ENCODE measurements at places on chromosomes 3 and 15. TPM values are rescaled to one million over a fixed set of nuclear protein-coding genes. Genes with fewer than 3 reads are reported as not detected.

MOBP gene
- total RNA-seq: not detected

FAH gene
- 44.9 TPM for total RNA-seq

TMEM207 gene
- not detected for total RNA-seq

VGLL3 gene
- 16.0 TPM for total RNA-seq

RPL22L1 gene
- 28.0 TPM for total RNA-seq

CCR9 gene
- not detected for total RNA-seq

CD276 gene
- total RNA-seq: 82.1 TPM

PLA2G4E gene
- not detected for total RNA-seq

SHF gene
- 0.17 TPM for total RNA-seq

RYR3 gene
- total RNA-seq: 0.35 TPM

ACTRT3 gene
- 12.3 TPM for total RNA-seq

SLC22A13 gene
- not detected for total RNA-seq

GPR62 gene
- not detected for total RNA-seq

MEGF11 gene
- 6.2 TPM for total RNA-seq

RTP3 gene
- not detected for total RNA-seq

LRRC31 gene
- 1.2 TPM for total RNA-seq

SLITRK3 gene
- total RNA-seq: not detected

SEMA7A gene
- 143 TPM for total RNA-seq

ATP10A gene
- 29.7 TPM for total RNA-seq

GP9 gene
- not detected for total RNA-seq

COLQ gene
- not detected for total RNA-seq

C2CD4A gene
- under 0.01 TPM for total RNA-seq

- DNase-seq: no peak
These were observed 249.1 kb downstream of the UACA start for GRCh38 chr15:70514251-70514650.

DNA sequence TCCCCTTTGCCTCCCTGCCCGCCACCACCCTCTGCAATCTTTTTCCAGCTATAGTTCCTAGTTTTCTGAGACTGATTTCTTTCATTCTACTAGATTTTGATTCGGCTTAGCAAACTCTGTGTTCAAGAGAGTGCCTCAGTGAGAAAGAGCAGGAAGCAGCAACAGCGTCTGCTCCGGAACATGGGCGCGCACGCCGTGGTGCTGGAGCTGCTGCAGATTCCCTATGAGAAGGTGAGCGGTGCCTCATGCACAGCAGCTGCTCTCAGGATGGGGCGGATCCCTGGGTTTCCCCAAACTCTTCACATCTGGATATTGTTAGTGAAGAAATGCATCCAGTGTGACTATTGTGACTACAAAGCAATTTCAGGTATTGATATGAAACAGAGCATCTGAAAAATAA, 191.8 kb downstream of the ITPR1 start:
- no peak for DNase-seq

DNA sequence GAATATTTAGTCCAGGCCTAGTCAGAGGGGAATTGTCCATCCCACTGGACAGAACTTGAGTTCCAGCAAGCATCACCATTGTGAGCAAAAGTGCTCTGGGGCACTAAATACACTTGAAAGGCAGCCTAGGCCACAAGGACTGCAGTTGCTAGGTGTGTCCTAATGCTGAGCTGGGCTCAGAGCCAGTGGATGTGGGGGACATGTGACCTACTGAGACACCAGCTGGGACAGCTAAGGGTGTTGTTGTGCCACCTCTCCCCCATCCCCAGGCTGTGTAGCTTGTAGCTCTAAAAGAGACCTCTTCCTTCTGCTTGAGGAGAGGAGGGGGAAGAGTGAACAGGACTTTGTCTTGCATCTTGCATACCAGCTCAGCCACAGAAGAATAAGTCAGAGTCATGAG, 120.9 kb downstream of the DTWD1 start:
- DNase-seq: no peak

DNA sequence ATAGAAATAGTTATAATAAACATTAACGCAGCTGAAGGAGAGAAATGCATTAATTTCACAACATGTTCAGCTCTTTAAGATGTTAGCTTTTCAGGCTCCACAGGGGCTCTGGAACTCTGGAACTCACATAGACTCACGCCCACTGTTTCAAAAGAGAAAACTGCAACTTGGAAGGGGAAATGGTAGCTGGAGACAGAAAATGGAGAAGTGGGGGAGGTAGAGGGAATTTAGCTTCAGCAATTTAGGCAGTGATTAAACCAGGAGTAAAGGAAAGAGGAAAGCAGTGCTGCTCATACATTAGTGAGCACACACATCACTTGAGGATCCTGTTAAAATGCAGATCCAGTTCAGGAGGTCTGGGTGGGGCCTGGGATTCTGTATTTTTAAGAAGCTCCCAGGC, 274.8 kb upstream of the TRIM42 start:
- DNase-seq: no peak

DNA sequence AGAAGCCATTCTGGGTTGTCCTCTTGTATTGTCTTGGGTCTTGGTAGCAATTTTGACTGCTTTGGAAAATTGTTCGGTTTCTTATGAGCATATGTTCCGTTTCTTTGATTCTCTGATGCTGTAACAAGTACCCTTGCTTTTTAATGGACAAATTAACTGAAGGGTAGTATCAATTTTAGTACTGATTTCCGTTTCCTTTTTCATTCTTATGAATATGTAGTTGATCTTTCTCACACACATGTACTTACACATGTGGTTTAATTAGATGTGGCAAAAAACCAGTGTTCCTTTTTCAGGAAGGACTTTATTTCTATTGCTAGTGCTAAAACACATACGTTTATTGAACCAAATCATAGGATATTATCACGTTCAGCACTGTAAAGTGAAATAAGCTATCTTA, 119.1 kb downstream of the TCF12 start:
- no peak for DNase-seq

GRCh38 chr3:78742491-78742890, 1025.3 kb downstream of the ROBO1 start:
- DNase-seq: no peak

- no peak for DNase-seq
These were observed 109.4 kb upstream of the PLXND1 start for GRCh38 chr3:129715854-129716253.

GRCh38 chr3:130825762-130826299, 68.1 kb upstream of the ATP2C1 start:
- DNase-seq: no peak

DNA sequence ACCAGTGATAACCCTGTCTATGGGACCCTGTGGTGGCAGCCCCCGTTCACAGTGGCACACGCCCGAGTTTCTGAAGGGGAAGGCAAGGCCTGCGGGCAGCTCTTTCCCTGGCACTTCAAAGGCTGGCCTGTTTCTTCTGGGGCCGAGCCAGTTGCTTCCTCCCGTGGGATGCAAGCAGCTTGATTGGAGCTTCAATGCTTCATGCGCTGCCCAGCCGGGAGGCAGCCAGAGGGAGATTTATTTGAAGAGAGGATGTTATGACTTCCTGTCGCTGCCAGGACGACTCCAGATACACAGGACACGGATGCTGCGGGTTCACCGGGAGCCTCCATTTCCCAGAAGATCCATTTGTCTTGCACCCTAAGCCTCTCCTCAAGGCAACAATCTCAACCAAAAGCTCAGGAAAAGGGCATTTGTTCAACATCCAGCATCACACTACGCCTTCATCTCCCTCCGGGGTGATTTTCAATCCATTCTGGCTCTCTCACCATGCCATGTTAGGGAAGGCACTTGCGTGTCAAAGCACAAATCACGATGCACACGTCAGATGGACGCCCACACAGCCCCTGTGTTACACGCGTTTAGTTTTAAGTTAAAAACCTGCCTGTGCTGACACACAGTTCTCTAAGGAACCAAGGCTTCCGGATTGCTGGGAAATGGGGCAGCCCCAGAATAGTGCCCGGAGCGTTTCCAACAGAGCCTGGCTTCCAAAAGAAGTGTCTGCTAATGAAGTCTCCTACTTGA, 330.2 kb downstream of the OCA2 start:
- DNase-seq: no peak

GRCh38 chr3:4742359-4742758, 236.9 kb upstream of the BHLHE40 start:
- DNase-seq: no peak

- DNase-seq: no peak
These were observed 28.4 kb downstream of the OXSM start for GRCh38 chr3:25818335-25818734.

DNA sequence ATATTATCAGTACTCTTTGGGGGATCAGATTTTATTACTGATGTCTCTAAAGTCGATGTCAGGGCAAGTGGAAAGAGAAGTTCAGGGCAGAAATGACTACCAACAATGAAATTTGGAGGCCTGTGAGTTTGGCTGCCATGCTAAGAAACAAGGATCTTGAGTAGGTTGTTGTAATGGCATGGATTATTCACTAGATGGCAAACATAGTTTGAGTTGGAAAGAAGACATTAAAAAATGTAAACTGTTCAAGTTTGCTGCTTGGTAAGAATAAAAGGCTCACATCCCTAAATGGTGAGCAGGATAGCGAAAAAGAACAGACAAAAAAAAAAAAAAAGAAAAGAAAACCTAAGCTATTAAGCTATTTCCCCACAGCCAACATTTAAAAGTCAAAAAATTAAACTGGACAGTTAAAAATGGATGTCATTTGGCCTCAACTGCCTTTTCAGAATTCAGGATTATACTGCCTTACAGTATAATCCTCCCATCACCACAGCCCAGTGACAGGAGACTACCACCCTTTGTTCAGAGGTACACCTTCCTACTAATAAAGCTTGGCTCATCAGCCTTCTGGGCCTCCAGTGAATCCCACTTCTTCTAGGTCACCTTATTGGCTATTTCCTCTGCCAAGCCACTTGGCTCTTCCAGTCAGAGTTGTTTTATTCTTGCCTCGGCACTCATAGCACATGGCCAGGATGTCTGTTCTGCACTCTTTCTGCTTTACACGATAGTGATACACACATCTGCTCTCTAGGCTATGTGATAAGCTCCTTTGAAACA, 163.7 kb downstream of the PLD1 start:
- peak; percentile 76 for DNase-seq

GRCh38 chr3:187042874-187043458, 96.3 kb downstream of the RPL39L start:
- no peak for DNase-seq

DNA sequence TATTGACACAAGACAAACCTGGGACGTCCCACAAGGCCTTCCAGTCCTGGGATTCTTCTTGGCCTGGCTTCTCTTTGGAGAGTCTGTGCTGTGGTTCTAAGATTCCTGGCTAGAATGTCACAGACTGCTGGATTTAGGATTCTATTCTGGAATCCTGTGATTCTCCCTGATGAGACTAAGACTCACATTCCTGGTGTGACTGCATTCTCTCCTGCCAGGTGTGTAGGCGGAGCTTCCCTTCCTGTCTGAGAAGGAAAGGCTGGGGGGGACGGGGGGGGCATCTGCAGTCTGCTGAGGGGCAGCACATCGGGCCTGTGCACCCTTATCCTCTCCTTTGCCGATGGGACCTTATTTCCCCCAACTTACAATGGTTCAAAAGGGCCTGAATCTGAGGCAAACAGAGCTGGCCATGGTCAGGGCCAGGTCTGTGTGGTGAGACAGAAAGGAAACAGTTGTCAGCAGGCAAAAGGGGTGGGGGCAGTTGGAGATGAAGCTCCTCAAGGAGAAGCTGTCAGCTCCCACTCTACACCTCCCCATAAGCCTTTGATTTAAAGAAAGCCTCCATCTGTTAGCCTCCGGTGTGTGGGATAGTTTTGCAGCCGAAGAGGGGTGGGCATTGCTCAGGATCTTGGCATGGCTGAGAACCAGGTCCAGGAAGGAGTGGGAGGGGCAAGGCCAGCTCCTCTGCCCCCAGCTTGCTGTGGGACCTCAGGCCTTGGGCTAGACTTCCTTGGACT, 30.9 kb downstream of the VIPR1 start:
- no peak for DNase-seq

DNA sequence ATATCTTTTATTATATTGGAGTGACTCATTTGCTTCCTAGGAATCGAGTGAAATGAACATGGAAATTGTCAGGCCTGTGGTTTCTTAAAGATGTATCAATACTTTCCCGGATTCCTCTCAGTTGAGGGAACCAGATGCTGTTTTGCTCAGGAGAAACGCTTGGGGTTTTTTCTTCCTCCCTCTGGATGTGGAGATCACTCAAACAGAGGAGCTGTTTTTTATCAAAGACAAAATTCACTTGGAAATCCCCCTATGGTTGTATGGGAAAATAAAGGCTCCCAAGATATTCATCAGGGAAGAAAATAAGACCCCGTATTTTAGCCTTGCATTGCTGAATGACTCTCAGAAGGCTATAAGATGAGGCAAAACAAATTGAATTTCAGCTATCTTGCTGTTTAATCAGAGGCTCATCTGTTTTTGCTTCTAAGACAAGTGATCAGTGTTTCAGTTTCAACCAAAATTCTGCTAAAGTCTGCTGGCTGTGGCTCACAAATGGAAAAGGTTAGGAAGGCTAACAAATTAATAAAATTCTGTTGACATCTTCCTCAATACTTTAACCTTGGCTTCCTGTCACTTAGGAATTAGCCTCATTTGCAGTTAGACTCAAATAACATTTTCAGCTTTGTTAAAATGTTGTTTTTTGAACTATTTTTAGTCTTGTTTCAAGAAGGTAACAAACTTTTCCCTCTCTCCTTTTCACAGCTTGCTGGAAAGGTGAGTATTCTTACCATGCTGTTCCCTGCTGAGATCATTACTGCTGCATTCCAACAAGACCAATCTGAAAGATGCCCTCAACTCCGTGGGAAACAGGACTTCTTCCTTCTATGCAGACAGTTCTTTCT, 83.6 kb downstream of the COL6A5 start:
- DNase-seq: no peak

- peak; percentile 62 for DNase-seq
These were observed 114.3 kb downstream of the OXSM start for GRCh38 chr3:25904206-25904605.

- no peak for DNase-seq
These were observed 262.6 kb upstream of the ZNF385D start for GRCh38 chr3:22013641-22014040.

DNA sequence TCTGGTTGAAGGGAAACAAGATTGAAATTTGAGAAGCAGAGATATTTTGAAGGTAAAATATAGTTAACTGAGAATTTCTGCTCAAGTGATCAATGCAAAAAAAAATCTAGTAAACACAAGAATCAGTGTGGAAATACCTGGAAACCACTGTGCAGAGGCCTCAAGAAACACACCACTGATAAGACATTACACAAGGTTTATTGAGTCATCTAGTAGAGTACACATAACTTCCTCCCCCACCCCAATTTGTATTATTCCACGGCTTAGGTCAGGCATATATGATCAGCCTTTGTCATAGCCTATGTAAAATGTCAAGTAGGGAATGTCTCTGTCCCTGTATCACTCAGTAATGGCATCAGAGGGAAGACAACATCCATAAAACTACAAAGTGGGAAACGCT, 447.8 kb upstream of the BCHE start:
- DNase-seq: peak; percentile 55

GRCh38 chr3:189903562-189904250, 217.0 kb downstream of the P3H2 start:
- no peak for DNase-seq

Measured in renal cortical epithelial cell (primary cell).